Motor neuron (in vitro differentiated cells): ENCODE measurements at places on chromosomes 6 and 20. TPM values are rescaled to one million over a fixed set of nuclear protein-coding genes. Genes with fewer than 3 reads are reported as not detected.

DNA sequence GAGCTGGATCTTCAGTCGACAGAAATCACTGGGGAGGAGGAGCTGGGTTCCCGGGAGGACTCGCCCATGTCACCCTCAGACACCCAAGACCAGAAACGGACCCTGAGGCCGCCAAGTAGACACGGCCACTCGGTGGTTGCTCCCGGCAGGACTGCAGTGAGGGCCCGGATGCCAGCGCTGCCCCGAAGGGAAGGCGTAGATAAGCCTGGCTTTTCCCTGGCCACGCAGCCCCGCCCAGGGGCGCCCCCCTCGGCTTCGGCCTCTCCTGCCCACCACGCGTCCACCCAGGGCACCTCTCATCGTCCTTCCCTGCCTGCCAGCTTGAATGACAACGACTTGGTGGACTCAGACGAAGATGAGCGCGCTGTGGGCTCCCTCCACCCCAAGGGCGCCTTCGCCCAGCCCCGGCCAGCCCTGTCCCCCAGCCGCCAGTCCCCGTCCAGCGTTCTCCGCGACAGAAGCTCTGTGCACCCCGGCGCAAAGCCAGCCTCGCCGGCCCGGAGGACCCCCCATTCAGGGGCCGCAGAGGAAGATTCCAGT lies 63.0 kb downstream of the FNDC1 start:
- ATAC-seq = no peak

GRCh38 chr20:18978311-18978710 lies 164.7 kb downstream of the SCP2D1 start:
- ATAC-seq = no peak

- no peak for ATAC-seq
Observed at GRCh38 chr20:10332656-10333415, 101.2 kb downstream of the MKKS start.

GRCh38 chr6:33904050-33904746 lies 100.4 kb upstream of the MLN start:
- peak; percentile 89 for ATAC-seq

DNA sequence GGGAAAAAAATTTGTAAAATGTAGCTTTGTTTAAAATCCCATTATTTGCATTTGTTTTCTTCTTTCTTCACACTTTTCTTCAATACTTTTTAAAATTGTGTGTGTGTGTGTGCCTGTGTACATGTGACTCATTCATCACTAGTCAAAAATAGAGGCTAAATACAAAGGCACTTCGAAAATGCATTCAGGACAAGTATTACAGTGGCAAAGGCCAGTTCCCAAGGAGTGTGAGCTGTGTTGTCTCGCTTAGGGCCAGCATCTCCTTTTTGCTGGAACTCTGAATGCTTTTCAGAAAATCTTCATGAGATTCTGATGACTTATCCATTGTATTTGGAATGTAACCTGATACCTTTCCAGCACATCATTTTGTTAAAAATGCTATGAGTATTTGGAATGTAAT lies 288.5 kb upstream of the CNR1 start:
- peak; percentile 69 for ATAC-seq

DNA sequence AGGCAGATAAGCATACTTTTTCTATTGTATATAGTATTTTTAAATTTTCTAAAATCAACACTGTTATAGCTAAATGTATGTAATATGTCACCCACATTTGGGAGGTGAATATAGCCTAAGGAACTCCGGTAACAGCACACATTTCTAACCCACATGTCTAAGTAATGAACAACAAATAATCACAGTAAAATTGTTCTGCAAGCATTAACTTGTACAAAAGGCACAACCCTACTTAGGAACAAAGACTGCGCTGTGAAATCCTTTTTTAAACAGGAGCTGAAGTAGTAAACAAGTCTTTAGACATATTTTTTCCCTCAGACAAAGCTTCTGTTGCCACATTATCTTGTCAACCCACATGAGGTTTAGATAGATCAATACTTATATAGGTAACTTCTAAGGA lies 872.4 kb upstream of the SLC35B3 start:
- no peak for ATAC-seq

Gene NT5E
- total RNA-seq = 1.2 and 1.5 TPM in 2 replicates

Gene OTOR
- not detected in 2 replicates for total RNA-seq

DNA sequence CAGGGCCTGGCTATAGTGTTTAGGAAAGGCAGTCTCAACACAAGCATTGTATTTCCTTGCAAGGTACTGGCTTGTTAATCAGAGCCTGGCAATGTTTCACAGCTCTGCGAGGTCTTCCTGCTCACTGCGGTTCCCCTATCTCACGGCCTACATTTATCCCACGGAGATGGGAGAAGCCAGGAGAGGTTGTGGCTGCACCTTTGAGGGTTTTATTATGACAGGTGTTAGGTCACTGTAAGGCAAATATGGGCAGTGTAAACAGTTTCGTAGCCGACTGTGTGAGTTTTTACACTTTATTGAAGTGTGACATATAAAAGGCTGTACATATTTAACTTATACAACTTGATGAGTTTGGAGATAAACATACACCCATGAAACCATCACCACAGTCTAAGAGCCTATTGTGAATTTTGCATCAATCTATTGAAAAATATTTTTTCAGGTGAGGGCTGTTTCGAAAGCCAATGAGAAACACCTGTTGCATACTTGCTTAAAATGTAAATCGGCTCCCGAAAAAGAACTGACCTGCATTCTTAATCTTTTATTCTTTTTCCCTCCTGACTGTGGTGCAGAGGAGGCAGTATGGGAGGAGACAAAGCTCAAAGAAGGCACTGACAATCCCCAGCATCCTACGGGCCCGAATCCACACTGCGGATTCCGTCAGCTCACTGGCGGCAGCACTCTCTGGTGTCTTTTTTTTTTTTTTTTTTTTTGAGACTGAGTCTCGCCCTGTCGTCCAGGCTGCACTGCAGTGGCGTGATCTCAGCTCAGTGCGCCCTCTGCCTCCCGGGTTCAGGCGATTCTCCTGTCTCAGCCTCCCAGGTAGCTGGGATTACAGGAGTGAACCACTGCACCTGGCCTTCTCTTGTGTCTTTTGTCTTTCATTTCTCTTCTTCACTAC lies 7.5 kb upstream of the RBM38 start:
- no peak for ATAC-seq

GRCh38 chr20:34024723-34025351 lies 31.1 kb downstream of the RALY start:
- no peak for ATAC-seq

- no peak for ATAC-seq
Observed at GRCh38 chr20:50870561-50871161, 60.6 kb downstream of the ADNP start.

- peak; percentile 11 for ATAC-seq
Observed at GRCh38 chr20:34824452-34824805, 1.0 kb downstream of the NCOA6 start.

GRCh38 chr6:64717281-64717680 lies 989.7 kb downstream of the EYS start:
- no peak for ATAC-seq
